ENCODE measurements at places on chromosomes 6 and 20.

GRCh38 chr6:135346747-135347146 lies 150.8 kb downstream of the AHI1 start:
- DNase-seq: no peak

GRCh38 chr20:16069389-16070010 lies 503.7 kb downstream of the KIF16B start:
- no peak for DNase-seq

GRCh38 chr6:154783229-154783628 lies 50.0 kb downstream of the SCAF8 start:
- no peak for DNase-seq

DNA sequence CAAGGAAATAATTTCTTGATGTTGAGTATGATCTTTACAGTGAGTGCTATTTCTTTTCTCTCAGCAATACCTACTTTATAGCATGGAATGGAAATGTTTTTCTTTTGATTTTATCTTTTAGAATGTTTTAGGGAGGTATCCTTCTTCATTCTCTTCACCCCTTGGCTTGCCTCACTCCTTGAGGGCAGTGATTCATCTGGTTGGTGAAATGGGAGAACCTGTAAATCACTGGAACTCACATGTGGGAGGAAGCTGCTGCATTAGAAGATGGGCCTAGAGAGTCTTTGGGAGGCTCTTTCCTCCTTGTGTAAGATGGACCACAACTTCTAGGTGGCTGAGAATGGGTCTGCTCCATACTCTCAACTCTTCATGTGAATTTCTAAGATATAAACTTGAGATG lies 244.8 kb upstream of the SYNCRIP start:
- no peak for DNase-seq

DNA sequence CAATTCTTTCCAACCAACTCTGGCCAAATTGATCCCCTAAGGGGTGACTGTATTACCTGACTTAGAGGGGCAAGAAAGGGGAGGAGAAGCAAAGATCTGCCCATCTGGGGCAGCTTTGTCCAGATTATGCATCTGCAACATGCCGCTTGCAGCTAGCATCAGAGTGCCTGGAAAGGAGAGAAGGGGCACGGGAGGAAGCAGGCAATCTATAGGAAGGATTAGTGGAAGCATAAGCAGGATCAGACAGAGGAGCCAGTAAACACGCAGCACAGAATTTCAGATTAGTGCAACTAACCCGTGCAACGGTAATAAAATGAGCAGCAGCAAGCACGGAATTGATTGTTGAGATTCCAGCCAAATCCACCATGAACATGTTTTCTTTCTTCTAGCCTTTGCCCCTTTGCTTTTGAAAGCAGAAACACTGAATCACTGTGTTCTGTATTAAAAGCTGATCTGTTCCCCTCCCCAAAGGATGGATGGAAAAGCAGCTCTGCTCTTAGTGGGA lies 643.6 kb upstream of the CHD6 start:
- no peak for DNase-seq

DNA sequence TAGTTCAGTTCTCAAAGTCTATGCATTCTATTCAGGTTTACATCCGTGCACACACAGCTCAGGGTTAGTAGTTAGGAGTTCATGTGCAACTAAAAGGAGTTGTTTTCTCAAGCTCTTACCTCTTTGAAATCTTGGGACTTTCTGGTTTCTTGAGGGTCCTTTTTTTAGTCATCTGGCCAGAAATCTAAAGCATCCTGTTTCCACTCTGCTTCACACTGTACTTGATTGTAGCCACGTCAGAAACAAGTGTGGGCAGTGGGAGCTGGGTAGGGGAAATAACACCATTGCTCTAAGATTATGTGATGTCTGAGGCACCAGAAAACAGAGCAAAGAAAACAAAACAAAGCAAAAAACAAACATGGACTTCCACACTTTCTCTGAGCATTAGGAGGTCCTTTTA lies 58.3 kb downstream of the HDGFL1 start:
- no peak for DNase-seq

DNA sequence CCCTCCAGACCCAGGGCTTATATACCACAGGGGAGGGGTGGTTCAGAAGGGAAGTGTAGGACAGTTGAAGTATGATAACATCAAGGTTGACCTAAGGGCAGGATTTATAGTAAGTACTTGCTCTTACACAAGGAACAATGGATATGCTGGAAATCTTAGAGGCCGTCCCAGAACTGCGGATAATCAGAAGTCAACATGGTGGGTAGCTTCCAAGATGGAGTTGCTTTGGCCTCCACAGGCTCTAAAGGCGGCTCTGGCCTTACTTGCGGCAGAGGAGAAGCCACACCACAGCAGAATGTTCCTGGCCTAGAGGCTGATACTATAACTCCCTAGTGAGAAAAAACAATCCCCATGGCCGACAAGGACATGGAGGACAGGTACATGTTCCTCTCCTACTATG lies 344.7 kb downstream of the CDC5L start:
- no peak for DNase-seq

- DNase-seq: no peak
These were observed 124.2 kb upstream of the PTPN1 start for GRCh38 chr20:50385733-50386640.

GRCh38 chr20:53814060-53814459 lies 220.4 kb upstream of the ZNF217 start:
- no peak for DNase-seq

GRCh38 chr20:11721411-11721810 lies 196.3 kb upstream of the BTBD3 start:
- DNase-seq: no peak

DNA sequence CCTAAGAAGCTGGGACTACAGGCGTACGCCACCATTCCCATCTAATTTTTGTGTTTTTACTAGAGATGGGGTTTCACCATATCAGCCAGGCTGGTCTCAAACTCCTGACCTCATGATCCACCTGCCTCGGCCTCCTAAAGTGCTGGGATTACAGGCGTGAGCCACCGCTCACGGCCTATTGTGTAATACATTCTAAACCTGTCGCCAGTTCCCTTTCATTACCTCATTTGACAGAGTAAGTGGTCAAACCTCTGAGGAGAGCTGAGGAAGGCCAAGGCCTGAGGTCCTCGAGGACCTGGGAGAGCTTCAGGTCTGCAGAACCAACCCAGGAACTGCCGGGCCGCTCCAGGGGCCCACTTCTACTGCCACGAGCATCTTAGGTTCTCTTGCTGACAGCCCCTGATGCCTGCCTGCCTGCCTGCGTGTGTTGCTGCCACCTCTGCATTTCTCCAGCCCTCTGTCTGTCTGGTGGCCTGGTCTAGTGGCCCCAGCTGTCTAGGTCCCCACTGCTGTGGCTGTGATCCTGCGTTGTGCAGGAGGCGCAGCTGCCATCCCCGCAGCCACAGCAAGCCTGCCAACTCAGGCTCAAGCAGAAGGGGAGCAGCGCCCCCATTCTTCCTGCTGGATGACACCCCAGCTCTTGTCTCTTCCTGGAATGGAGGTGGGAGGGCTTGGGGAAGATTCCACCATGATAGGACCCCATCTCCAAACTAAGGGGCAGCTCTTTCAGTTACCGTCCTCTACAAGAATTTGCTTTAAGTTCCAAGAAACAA lies 45.3 kb downstream of the PRR18 start:
- peak; percentile 55 for DNase-seq

GRCh38 chr6:165973473-165973872 lies 194.2 kb downstream of the TBXT start:
- DNase-seq: no peak

DNA sequence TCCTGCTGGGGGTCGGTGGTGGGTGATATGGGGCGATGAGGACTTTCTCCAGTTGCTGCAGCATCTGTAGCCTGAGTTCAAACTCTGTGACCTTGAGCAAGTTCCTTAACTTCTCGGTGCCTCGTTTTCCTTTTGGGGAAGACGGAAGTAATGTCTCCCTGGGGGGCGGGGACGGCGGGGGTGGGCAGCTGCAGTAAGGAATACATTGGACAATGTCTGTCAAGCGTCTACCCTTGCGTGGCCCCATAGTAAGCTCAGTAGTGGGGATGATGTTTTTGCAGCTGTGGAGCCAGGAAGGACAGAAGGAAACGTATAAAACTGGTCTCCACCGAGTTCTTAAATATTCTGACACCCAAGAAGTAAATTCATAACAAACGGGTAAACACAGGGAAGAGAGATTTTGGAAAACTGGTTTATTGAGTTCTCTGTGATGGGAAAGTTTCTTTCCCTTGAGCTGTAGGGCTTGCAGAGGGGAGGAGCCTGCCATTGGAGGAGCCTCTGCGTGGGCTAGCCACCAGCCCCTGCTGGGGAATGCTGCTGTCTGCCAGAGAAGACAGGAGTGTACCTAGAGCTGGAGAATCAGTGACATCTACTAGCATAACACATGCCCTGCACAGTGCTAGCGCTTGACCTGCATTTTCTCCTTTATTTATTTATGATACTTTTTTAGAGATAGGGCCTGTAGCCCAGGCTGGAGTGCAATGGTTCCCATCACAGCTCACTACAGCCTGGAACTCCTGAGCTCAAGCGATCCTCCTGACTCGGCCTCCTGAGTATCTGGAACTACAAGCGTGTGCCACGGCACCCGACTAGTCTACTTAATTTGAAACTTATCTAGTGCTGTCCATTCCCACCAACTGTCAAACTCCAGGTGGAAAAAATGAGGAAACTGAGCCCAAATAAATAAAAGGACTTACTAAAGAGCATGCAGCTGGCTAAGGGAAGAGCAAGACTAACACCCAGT lies 1.2 kb upstream of the ACSS1 start:
- DNase-seq: no peak

- no peak for DNase-seq
These were observed 18.0 kb upstream of the PREX1 start for GRCh38 chr20:48845721-48846306.

DNA sequence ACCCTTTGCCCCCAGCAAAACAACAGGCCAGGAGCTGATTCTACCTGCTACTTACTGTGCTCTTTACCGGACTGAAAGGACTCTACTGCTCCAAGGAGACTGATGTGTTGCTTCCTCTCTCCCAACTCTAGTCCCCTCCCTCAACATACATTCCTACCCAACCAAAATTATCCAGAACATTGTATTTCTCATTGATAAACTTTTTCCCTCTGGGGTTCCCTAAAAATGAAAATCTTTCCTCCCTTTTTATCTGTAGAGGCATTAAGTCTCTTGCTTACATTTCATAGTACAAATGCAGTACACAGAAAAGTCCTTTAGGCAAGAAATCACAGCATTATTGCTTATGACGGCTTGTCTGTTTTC lies 940 bp upstream of the HS3ST5 start:
- DNase-seq: no peak

GRCh38 chr6:17485181-17485580 lies 91.8 kb downstream of the CAP2 start:
- no peak for DNase-seq

- no peak for DNase-seq
These were observed 43.5 kb upstream of the SLC9A8 start for GRCh38 chr20:49769048-49769581.

DNA sequence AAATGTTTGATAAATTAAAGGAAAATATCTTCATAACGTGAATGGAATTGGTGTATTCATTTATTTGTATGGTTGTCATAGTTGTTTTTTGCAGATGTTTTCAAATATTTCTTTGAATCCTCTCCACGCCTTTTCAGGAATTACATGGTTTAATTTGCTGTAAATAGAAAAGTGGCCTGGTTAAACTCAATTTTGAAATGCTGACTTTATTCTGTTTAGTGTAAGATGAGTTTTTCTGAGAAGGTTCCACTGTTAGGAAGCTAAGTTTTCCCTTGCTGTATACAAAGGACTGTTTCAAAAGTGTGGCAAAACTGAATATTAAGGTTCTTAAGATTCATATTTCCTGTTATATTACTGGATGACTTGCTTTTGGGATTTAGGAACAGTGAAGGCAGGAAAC lies 503 bp upstream of the ZC2HC1B start:
- DNase-seq: no peak

GRCh38 chr20:24577271-24577909 lies 108.0 kb downstream of the SYNDIG1 start:
- no peak for DNase-seq

DNA sequence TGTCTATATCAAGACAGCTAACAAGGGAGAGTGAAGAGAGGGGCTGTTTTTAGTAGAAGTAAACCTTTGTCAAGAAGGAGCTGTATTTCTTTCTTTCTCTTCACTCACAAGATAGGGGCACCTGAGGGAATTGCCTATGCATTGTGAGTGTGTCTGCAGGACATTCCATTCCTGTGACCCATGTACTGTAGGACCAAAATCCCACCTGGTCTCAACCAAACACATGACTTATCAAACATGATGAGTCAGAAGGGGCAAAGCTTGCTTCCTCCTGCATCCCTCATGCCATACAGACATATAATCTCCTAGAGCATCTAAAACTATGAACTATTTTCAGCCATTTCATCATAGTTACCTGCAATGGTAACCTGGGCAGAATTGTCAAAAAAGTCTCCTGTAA lies 21.8 kb downstream of the PKHD1 start:
- no peak for DNase-seq

- no peak for DNase-seq
These were observed 66.3 kb upstream of the FOXO3 start for GRCh38 chr6:108494434-108494833.

DNA sequence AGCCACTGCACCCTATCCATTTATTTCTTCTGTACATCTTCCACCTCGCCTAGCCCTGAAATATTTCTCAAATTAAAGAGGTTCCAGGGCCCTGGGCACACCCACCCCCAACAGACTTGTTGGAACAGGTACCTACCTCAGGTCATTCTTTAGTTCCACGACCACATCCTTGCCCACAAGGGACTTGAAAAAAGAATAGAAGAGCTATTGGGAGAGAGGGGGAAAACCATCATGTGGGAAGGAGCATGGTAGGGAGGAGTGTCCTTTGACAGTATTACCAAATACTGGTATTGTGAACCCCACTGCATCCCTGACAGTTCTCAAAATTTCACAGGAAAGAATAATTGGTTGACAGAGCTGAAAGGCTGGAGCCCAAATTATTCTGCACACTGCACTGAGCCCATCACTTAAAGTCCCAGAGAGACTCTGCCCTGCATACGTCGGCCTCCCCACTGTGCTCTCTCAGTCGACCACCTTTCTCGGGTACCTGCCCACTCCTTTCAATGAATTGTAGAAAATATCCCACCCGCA lies 762 bp downstream of the LSM2 start:
- DNase-seq: no peak

- DNase-seq: peak; percentile 36
These were observed 43.1 kb upstream of the NEDD9 start for GRCh38 chr6:11275598-11275997.

- no peak for DNase-seq
These were observed 115.3 kb downstream of the LCA5 start for GRCh38 chr6:79421707-79422484.

- DNase-seq: no peak
These were observed 22.9 kb downstream of the COL20A1 start for GRCh38 chr20:63315731-63316491.

- no peak for DNase-seq
These were observed 11.0 kb downstream of the HRH3 start for GRCh38 chr20:62208795-62209755.

DNA sequence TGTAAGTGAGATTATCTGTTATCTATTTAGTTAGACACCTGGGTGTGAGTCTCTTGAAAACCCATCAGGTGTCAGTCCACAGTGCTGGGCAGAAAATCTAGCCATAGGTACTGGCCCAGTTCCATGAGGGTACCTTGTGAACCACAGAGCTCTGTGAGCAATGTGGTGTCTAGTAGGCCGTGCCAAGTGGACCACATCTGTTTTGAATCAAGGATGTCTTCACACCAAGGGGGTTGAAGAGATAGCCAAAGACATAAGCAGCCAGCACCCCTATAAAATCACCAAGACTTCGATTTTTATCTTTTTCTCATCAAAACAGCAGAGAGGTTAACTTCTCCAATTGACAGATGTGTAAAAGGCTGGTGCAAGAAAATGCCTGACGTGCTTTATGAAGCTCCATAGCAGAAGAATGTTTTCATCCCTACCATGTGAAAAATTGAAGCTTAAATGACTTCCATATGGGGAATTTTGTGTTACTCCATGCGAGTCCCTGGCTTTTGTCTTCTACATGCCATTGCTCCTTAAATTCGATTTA lies 368.7 kb downstream of the HAO1 start:
- DNase-seq: no peak

All from CD14-positive monocyte (primary cell).